Suppressor macrophage (primary cell): ENCODE measurements at places on chromosomes 4 and X.

DNA sequence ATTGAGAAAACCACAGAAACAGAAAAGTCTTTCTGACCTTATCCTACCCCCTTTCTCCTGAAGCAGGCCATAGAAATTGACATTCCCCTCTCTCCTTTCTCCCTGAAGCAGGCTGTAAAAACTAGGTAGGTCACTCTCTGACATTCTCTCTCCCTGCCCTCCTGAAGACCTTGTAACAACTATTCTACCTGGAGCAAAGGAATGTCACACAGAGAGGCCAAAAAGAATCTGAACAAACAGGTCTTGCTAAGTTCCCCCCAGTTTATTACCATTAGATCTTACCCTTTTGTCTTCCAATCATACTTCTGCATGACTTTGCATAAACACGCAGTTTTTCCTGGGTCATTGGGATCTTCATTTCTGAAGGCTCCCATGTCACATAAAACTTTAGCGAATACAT lies 198.3 kb upstream of the GYPA start:
- DNase-seq = no peak

- no peak for DNase-seq
Observed at GRCh38 chrX:120224388-120224787, 26.2 kb upstream of the ZBTB33 start.

- peak; percentile 11 for DNase-seq
Observed at GRCh38 chrX:119427024-119427794, 28.1 kb downstream of the SLC25A43 start.

GRCh38 chr4:4868040-4868757 lies 8.7 kb downstream of the MSX1 start:
- DNase-seq = no peak

- no peak for DNase-seq
Observed at GRCh38 chrX:21167494-21167893, 206.7 kb upstream of the CNKSR2 start.

DNA sequence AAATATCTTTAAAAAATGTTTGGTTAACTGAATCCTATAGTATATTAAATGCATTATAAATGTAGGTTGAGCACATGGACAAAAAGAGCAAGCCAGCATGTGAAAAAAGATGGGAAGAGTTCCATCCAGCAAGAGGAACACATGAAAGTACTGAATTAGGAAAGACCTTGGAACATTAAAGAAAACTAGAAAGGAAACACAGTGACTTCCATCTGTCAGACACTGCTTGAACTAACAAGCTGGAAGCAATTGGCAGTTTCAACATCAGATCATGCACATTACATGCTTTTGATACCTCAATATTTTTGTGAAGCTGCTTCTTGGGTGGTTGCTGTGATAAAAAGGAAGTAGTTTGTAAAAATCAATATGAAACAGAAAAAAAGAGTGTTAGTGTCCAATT lies 626.8 kb upstream of the GNPDA2 start:
- no peak for DNase-seq
